ENCODE measurements at places on chromosomes 1 and 21.

- no peak for DNase-seq
Observed at GRCh38 chr1:222104694-222105392, 363.0 kb upstream of the DUSP10 start.

DNA sequence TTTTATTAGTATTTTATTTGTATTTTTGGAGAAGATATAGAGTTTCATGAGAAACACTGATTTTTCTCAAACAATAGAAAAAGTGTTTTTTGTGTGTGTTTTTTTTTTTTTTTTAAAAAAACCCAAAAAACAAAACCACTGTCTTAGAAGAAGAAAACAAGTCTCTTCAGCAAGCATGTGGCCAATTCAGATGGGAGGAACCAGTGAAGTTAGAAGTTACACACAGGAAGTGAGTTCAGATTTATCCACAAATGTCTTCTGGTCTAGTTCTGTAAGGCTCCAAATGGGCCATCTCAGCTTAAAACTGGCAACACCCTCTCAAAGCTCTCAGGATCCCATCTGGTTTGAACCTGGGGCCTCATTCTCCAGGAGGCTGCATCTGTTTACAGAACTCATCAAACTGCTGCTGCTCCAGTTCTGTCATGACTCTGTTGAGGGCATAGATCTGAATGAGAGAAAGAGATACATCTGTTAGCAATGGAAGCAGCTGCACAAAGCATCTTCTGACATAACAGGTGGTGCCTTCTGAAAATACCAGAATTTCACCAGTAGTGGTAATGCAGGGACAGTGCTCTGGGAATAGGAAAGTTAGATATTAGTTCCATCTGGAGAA is 9.8 kb upstream of the ERMAP start:
- no peak for DNase-seq

DNA sequence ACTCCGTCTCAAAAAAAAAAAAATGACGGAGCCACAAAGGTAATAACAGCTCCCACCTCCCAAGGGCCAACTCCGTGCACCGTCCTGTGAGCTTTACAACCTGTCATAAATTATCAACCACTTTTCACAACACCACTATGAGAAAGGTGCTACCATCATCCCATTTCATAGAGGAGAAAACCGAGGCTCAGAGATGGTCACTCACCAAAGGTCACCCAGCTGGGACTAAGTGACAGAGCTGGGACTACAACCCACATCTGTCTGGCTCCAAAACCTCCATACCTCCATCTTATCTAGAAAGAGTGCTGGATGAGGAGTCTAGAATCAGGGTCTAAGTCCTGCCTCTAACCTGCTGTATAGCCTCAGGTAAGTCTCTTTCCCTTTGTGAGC is 43.6 kb upstream of the ECE1 start:
- DNase-seq, result no peak

- DNase-seq, result no peak
Observed at GRCh38 chr1:222892137-222892769, 77.4 kb downstream of the DISP1 start.

DNA sequence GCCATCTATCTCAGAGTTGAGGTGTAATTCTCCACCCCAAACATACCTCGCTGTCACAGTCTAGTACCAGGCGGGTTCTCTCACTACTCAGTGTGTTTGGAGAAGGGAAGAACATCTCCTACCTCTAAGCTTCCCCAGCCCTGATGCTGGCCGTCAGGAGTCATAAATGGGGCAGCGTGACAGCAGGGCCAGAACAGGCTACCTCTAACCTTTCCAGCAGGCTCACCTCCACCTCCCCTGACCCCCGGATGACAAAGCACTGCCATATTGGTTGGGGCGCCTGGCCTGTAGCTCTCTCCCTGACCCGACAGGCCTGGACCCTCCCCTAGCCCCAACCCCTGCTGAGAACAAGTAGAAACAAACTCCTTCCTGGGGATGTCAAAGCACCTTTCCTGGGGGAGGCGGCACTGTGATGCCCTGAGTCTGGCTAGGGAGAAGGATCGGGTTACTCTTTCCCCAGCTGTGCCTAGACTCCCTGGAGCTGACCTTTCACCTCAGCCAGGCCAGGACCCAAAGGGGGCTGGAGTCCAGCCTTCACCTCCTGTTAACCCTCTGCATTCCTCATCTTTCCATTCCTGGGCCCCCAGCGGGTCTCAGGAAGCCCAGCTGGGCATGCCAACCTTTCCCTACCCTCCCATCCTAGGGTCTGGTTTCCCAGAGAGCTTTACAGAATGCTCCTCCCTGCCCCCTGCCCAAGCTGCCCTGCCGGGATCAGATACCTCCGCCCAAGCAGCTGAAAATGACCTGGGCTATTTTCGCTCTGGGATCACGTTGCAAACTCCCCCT is 34.2 kb downstream of the AHDC1 start:
- DNase-seq, result no peak

- peak; percentile 9 for DNase-seq
Observed at GRCh38 chr21:18725653-18726052, 322.1 kb upstream of the TMPRSS15 start.

DNA sequence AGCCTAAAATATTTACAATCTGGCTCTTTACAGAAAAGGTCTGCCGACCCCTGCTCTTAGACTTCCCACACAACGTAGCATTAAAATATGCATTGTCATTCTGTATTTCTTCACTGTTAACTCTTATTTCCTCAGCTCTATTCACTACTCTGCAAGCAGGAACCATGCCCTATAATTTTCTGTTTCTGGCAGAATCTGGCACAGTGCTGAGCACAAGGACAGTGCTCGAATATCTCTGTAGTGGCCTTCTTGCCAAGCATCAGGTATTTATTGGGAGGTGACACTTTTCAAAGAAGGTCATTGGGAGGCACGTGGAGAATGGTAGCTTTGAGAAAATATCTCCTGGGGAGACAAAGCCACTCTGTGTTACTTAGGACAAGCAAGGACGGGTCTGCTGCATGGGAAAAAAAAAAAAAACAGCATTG is 77.9 kb downstream of the PSMG1 start:
- DNase-seq, result peak; percentile 22

DNA sequence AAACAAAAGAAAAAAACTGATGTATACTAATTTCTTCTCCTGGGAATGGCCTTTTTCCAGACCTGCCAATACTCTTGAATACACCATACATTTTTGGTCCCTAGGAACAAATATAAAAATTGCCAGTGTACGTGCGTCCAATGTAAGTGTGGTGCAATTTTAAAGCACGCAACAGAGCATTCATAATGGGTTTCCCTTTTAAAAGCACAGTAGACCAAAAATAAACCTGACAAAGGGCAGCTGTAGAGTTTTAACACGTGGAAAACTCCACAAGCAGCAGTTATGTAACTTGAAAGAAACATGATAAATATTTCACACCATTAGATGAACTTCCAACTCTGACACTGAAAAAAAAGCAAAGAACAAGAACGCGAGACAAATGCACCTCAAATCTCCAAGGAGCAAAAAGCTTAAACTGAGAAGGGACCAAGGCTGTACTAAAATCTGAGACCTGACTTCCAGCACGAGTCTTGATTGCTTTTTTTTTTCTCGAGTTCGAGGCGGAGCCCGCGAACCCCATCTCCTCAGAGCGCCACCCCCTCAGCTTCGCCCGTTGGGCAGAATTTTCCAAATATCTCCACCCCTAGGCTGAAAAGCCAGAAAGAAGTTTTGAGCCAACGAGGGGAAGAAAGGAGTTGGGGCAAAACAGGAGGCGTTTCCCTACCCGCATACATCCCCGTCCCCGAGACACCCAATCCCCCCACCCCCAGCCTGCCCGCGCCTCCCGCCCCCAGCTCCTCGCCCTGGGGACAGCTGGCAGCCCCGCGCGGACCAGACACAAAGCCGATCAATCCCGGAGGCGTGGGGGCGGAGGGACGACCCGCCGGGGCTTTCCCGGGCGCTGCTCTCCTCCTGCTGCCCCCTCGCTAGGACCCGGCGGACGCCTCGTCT is at the start of gene JAM2:
Gene JAM2, plus strand, starts transcription at position 599 of the 891 bp plus-strand sequence. CDS start 564 bp downstream, outside the sequence.
- peak; percentile 19 for DNase-seq

DNA sequence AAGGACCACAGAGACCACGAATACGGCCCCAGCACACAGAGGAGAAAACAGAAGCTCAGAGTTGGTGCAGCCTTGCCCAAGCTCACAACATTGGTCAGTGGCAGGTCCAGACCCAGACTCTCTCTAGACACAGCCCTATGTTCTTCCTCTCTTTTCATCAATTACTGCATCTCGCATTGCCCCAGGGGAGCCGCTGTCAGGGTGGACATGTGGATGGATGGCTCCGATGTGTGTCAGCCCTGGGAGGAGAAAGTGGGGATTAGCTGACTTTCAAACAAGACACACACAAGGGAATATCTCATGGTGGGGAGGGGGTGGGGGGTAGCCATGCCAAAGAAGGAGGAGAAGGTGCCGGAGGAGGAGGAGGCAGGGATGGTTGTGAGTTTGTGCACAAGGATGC is 556.8 kb downstream of the NPHP4 start:
- DNase-seq, result no peak

DNA sequence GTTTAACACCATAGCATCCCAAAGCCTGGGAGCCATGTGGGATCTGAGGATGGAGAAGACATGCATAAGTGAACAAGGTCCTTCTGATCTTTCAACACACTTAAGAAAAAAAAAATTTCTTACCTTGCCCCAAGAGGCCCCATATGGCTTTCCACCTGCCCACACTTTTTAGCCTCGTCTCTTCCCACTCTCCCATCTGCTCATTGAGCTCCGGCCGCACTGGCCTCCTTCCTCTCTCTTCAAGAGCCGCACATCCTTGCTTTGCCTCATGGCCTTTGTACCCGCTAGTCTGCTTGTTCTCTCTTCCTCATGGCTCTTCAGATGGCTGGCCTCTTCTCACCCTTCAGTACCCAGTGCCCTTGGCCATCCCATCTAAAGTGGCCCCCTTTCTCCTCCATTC is 70.2 kb upstream of the PDE4B start:
- DNase-seq, result no peak

- DNase-seq, result no peak
Observed at GRCh38 chr1:22808186-22808675, 97.6 kb downstream of the EPHB2 start.

DNA sequence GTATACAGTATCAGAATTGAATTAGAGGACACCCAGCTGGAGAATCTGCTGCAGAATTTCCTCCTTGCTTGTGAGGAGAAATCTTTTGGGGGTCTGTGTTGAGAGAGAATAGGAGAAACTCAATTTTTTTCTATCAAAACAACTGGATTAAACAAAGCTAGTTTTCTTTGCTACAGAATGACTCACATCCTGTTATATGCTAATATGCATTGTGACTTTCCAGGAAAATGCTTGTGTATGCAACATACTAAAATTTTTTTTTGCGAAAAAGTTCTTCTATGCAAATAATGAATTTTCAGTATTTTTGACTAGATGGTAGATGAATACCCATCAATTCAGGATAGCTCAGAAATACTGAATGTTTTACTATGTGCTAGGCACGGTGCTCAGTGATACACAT is 2.2 kb downstream of the VAMP4 start:
- DNase-seq, result no peak
